GM03348 (cell line): ENCODE measurements at places on chromosomes 4 and X.

DNA sequence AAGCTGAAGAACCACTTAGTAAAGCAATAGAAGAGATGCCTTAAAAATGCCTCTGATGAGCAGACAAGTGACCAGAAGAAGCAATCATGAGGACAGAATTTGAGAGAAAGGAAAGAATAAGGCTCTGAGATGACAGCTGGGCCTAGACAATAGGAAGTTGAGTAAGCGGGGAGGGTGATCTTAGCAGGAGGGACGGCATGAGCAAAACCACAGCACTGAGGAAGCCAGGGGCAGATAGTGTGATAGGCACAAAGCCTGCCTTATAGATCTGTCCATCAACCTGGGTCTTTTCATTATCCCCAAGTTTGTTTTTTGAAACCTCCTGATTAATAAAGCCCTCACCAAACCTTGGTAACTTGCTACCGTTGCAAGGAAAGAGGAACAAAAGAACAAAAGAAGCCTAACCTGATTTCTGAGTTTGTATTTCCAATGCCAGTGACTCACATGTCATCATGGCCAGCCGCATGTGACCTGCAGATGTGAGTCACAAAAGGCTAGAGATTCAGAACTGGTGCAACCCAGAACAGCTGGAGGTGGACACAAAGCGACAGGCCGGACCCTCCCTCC, 55.7 kb upstream of the PPARGC1A start:
- peak; percentile 4 for DNase-seq

DNA sequence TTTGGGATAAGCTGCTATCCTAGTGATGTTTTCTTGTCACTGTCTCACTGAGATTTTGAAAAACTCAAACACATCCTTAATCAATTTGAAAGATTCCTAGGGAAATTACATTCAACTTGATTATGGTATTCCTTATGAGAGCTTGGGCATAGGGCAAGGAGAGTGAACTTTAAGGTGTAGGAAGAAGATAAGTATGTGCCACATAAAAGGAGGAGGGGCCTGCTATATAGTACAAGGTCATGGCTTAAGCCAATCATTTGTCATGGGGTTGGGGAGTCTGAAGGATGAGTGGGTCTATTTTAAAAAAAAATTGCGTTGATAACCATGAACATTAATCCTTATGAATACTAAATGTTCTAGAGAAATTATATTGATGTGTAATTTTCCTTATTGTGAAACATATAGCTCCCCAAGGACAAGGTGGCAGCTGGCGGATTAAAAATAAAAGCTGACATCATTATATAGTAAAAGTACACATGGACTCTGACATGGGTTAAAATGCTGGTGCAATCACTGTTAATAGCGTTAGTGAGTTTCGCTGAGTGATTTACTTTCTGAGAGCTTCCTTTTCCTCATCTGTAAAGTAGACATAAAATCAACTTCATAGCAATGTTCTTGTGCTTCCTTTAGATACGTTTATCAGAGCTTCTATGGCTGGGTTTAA, 17.4 kb downstream of the GALNT7 start:
- DNase-seq, result no peak

DNA sequence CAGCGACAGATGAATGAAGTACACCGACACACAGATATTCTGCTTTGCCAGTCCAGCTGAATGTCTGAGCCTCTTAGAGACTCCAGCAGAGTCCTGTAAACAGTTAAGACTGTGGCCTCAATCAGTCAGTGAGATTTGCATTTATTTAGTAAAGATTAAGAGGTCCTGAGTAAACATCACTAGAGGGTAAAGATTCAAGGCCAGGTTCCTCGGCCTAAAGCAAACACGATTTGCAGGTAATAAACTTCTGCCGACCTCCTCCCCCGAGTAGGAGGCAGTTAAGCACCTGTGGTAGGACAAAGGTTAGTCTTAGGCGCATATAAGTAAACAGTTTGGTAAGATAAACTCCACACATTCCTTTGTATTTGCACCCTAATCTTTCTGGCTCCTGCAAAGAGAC, 99.6 kb downstream of the CFAP47 start:
- DNase-seq, result no peak

GRCh38 chrX:52422884-52423283, 54.1 kb downstream of the XAGE2 start:
- DNase-seq, result peak; percentile 61

DNA sequence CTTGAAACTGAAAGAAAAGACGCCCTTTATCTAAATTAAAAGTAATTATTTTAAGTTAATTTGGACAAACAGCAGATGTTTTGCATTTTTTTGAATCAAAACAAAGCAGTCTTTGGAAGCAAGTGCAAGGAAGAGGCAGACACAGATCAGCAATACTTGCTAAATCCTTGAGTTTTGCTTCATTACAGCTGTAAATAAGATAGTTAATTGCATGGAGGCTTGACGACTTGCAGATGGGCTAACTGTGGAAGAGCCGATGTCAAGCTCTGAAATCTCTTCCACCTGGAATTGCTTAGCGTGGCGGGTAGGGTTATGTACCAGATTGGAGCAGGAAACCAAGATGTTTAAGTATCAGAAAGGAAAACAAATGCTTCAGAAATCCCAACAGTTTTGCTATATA, 148.8 kb downstream of the POLA1 start:
- no peak for DNase-seq

DNA sequence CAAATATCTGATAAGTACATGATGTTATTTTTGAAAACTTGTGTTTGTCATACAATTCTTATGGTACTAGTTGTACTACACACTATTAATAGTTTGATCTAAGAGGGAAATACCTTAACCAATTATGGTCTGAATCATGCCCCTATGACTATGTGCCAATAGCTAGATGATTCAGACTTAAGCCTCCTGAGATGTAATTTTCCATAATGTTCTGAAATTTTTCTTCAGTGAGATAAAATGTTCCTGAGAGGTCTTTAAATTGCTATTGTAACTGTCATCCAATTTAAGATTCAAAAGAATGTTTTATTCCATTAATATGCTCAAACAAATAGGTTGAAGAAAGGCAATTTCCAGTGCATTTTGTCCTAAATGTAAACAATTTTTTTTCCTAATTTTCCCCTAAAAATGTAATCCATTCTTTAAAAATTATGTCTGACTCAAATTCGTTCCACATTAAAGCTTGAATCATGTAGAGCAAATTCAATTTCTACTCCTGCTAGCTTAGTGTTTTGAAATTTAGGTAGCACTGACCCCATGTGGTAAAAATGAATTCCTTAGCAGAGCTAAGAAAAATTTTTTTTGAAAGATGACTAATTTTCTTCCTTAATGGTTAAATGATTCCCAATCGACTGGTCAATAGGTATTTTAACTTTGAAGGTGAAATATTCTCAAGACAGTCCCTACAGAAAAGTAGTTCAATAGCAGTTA, 49.1 kb downstream of the APOOL start:
- DNase-seq, result peak; percentile 15

GRCh38 chrX:48890296-48890925, 7.2 kb downstream of the TIMM17B start:
- DNase-seq, result no peak

DNA sequence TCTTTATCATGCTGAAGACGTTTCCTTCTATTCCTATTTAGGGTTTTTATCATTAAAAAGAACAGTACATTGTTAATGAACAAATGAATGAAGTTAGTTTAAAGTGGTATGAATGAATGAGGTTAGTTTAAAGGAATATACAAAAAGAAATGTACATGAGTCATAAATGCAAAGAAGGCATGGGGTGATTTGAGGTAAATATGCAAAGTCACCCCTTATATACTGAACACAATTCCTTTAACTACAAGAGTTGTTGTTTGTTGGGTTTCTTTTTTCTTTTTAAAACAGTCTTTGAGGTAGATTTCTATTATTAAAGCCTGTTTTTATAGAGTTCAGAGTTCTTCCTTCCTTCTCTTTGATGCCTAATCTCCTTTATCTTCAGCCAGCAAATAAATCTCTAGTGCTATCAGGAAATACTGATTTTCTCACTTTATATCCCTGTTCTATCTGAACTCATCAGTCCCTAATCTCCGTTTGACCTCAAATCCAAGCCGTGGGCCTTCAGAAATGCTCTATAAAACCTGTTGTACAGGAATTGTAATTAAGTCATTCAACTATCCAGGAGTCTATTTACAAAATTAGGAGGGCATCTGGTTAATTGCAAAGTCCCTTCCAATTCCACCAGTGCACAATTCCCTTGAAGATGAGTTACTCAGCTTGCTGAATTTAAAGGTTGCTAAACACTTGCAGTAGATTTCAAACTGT, 31.6 kb upstream of the ABCG2 start:
- no peak for DNase-seq

DNA sequence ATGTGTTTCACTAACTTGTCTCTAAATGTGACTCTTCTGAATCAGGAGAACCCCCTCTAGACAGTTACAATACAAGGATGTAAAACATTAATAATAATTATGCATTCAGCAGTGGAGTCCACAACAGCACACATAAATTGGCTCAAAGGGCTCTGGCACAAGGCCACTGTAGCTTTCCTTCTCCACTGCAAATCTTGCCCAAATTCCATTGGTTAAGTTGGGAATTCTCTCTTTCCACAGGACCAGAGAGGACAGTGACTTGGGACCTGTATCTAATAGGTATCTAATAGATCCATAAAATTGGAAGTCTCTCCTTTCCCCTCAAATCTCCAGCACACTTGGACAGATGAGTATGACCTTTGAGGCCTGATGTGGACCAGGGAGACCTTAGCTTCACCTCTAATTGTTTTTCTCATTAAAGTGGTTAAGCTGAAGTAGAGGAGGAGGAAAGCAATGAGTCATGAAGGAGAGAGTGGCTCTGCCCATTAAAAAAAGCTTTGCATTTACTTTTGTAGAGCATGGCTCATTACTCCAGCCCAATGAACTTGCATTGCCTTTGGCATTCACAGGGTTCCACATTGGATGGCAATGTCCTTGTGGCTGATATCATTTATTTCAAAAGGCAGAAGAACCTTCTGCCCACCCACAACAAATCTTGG, 72.3 kb upstream of the SH3RF1 start:
- peak; percentile 24 for DNase-seq

DNA sequence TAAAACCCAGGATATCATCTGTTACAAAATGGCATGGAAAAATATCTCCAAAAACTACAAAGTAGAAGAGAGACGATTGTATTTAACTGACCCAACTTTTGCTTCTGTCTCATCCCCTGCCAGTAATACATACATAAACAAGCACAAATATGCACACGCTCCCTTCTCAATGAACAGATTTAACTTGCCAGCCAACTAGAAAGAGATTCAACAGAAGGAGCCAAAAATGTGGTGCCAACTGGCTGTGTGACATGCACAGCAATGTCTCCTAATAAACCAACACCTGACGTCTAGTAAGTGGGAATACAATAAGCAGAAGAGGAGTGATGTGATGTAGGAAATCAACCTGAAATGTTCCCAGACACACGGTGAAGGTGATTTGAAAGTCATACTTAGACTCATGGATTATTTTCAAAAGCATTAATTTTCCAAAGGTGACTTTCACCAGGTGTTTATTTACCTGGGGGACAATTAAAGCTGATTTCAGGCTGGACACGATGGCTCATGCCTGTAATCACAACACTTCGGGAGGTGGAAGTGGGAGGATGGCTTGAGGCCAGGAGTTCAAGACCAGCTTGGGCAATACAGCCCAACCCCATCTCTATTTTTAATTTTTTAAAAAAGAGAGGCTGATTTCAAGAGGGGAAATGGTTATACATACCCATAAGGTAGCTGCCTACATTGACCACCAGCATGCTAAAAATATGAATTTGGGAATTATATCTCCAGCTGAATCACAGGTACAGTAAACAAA, 33.7 kb downstream of the SH3RF1 start:
- DNase-seq, result no peak

DNA sequence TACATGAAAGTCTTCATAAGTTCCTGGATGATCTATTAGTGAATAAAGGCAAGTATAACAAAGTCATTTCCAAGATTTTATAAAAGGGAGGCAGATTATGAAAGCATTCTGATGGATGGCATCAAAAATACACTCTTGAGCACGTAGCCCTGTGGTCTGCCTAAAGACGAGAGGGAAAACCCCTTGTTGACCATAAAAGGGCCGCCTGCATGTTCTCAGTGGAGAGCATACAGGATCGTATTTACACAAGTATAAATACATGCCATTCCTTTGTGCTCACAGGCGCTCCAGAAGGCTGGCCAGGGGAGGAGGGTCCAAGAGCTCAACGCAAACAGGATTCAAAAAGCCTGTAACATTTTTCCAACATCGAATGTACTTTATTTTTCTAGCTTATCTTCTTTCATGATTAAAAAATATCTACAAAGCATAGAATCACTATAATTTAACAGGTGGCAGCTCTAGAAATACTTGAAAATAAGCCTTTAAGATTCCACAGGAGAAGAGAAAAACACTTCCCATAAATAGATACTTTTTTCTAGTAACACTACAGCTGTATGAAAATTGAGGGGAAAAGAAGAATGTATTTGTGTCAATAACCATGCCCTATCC, 29.6 kb downstream of the PDGFC start:
- no peak for DNase-seq

GRCh38 chrX:97685753-97686152, 802.0 kb downstream of the RPA4 start:
- peak; percentile 23 for DNase-seq

DNA sequence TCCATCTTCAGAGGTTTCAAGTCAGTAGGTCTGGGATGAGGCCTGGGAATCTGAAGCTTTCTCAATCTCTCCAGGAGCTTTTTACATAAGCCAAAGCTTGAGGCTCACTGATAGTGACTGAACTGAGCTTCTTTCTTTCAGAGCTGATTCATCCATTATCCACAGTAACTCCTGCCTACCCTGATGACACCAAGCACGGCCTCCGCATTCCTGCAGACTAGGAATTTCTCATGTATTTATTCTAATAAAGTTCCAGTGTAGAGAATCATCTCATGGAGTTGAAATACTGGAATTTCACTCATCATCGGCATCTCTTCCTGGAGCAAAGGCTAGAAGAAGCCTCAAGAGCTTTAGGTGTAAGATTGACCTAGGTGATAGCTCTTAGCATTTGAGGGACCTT, 12.1 kb upstream of the DCTD start:
- peak; percentile 87 for DNase-seq

- no peak for DNase-seq
Measured at GRCh38 chr4:131091896-131092295, 1995.9 kb downstream of the C4orf33 start.

DNA sequence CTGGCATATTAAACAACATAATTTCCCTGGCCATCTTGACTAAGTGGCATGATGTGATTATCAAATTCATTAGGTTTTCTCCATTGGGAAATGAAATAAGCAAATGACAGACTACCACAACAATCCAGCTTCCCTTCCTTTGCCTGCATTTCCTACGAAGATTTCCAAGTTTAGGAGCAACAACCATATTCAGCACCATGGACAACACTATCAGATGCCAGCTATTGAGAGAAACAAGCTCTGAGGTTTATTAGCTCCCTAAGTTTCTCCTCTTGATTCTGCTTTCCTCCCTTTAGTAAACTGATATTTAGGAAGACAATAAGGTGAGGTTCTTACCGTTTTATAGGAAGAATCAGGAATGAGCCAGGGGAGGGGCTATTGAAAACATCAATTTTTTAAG, 36.2 kb downstream of the DCX start:
- no peak for DNase-seq

- DNase-seq, result no peak
Measured at GRCh38 chr4:175330652-175331051, 412.5 kb downstream of the ADAM29 start.

GRCh38 chr4:102599455-102599854, 98.3 kb downstream of the NFKB1 start:
- no peak for DNase-seq

GRCh38 chr4:159341522-159341921, 238.6 kb downstream of the RAPGEF2 start:
- peak; percentile 16 for DNase-seq

- DNase-seq, result no peak
Measured at GRCh38 chr4:169098532-169098931, 88.5 kb upstream of the CBR4 start.
